ENCODE measurements at places on chromosomes 12 and 14.

DNA sequence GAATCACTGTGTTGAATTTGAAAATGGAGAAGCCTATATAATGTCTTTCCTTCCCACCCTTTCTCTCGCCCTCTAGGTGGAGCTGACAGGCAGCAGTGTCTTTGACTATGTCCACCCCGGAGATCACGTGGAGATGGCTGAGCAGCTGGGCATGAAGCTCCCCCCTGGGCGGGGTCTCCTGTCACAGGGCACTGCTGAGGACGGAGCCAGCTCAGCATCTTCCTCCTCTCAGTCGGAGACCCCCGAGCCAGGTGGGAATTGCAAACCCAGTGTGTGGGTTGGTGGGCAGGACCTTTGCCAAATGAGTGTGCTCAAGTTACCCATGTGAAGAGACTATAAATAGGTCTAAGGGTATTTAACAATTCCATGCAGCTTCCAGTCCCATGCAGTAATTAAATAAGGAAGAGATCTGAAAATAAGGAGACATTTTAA is 274.7 kb downstream of the EGLN3 start:
- no peak for DNase-seq

GRCh38 chr14:56138928-56139327 is 20.7 kb downstream of the PELI2 start:
- no peak for DNase-seq

DNA sequence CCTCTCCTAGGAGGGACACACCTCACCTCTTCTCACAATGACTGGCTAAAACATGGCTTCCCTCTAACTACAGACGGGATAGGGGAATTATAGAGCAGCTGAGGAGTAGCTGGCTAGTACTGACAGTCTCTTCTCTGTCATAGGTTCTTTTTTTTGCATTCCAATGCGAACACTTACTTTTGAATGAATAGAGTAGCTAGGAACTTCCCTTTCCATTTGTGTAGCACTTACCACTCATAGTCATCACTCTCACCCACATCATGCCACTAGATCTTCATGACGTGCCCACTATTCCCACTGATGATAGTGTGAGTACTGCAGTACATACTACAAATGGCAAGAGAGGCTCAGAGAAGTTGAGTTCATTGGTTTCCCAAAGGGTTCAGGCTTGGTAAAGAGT is 143.9 kb upstream of the HIF1A start:
- no peak for DNase-seq

GRCh38 chr12:112928978-112929377 is 9.3 kb upstream of the OAS3 start:
- no peak for DNase-seq

DNA sequence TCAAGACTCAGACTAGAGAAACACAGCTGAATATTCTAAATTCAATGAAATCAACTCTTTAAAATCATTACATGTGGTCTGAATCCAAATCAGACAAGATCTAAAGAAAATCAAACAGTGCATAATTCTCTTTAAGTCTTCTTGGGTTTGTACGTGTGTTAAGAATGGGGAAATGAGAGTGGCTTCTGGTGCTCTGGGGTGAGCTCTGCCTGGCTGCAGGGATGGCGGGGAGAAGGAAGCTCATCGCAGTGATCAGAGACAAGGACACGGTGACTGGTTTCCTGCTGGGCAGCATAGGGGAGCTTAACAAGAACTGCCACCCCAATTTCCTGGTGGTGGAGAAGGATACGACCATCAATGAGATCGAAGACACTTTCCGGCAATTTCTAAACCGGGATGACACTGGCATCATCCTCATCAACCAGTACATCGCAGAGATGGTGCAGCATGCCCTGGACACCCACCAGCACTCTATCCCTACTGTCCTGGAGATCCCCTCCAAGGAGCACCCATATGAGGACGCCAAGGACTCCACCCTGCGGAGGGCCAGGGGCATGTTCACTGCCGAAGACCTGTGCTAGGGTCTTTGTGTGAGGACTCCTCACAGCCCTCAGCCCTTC is 20.9 kb downstream of the SENP1 start:
- DNase-seq: no peak

- DNase-seq: no peak
Observed at GRCh38 chr12:82694276-82694675, 7.6 kb downstream of the TMTC2 start.

DNA sequence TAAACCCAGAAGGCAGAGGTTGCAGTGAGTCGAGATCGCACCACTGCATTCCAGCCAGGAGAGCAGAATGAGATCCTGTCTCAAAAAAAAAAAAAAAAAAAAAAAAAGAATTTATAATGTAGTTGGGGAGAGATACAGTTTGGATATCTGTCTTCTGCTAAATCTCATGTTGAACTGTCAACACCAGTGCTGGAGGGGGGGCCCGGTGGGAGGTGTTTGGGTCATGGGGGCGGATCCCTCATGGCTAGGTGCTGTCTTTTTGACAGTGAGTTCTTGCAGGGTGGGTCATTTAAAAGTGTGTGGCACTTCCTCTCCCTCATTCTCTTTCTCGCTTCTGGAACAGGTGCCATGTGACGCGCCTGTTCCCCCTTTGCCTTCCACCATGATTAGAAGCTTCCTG is 32.8 kb downstream of the CLIP1 start:
- no peak for DNase-seq

DNA sequence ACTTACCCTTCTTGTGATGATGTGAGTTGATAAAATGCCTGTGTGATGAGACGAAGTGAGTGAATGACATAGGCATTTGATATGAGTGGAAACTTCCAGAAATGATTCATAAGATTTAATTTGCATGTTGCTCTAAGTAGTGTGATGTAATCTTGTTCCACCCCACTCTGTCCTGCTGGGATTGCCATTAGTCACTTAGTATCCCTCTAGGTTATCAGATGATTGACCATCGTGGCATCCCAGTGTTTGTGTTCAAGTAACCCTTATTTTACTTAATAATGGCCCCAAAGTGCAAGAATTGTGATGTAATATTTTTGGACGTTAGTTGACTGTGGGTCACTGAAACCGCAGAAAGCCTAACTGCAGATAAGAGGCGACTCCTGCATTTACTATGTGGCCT is 214.4 kb upstream of the DIO2 start:
- DNase-seq: no peak

DNA sequence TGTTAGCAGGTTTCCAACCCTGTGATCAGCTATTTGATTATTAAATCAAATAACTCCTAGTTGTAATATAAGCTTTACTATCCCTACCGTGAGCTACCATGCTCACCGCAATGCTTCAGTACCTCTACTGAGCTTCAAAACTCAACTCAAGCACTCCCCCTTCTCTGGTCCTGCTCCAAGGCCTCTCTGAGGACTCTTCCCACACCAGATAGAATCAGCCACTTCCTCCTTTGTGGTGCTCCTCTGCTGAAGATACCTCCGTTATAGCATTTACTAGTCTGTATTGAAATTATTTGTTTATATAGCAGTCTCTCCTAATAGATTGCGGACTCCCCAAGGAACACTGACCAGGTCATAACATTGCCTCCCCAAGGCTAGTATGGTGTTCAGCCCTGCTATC is 17.5 kb downstream of the AREL1 start:
- no peak for DNase-seq

DNA sequence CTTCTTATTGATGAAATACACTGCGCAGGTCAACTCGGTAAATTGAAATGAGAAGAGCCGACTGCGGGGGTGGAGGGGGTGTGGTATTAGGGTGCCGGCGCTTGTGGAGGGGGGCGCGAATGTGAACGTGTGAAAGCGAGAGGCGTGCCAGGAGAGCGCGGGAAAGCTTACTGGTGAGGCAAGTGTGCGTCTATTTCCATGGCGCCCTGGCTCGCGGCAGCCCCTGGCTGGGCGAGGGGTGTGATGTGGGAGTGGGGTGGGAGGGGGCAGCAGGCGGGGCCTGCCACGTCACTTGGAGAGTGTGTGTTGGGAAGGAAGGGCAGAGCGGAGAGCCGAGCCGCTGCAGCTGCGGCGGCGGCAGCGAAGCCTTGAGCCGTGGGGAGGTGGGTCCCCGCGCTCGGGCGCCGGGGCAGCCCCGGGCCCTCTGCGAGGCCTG is 88.8 kb downstream of the GALNT8 start:
- DNase-seq: no peak

DNA sequence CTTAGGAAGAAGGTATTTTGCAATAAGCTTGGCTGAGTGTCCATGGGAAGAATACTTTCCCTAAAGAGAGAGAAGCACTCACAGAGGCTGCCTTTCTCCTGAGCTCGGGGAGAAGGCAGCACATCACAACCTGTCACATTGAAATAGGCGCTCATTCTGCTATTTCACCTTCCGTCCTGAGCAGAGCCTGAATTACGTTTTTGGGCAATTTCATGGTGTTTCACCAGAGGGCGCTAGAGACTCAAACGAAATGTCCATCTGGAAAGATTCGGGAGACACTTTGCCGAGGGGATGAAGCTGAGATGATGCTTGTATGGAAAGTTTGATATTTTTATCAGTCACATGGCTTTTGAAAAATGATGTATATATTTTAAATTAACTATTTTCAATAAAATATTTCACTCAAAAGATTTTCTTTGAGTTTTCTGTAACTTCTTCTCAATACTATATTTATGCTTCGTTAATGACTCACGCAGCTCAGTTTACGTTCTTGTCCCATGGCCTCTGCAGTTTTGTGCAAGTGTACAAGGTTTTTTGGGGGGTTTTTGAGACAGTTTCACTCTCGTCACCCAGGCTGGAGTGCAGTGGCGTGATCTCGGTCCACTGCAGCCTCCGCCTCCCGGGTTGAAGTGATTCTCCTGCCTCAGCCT is 17.4 kb upstream of the B4GALNT3 start:
- peak; percentile 16 for DNase-seq

- DNase-seq: no peak
Observed at GRCh38 chr14:56243110-56243509, 124.9 kb downstream of the PELI2 start.

DNA sequence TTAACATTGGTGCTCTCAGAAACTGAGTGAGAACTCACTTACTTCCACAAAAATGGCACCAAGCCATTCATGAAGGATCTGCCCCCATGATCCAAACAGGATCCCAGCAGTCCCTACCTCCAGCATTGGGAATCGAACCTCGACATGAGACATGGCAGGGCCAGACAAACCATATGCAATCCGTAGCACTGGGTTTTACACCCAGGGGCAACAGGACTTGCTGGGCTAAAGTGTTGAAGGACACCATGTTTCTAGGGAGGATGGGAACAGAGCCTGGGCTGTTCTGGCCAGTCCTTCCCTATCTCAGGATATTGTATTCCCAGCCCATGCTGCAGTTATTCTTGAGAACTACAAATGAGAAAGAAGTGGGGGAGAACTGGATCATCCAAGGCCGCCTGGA is 36.6 kb downstream of the SERPINA3 start:
- no peak for DNase-seq

DNA sequence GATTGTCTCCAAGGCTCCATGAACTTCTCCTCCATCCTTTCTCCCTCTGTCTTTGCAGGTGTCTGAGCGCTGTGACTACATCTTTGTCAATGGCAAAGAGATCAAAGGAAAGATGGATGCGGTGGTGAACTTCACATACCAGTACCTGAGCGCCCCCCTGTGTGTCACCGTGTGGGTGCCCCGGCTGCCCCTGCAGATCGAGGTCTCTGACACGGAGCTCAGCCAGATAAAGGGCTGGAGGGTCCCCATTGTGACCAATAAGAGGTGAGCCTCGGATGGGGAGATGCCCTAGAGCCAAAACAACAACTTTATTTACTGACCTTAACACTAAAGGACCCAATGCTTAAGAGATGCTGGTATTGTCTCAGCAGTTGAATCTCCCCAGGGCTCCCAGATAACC is 130.0 kb downstream of the SLC15A4 start:
- no peak for DNase-seq

GRCh38 chr14:22898302-22899090 is 15.5 kb downstream of the REM2 start:
- DNase-seq: no peak

- DNase-seq: no peak
Observed at GRCh38 chr12:131129839-131130238, 176.1 kb downstream of the ADGRD1 start.

- no peak for DNase-seq
Observed at GRCh38 chr12:24500421-24500820, 448.5 kb downstream of the BCAT1 start.

DNA sequence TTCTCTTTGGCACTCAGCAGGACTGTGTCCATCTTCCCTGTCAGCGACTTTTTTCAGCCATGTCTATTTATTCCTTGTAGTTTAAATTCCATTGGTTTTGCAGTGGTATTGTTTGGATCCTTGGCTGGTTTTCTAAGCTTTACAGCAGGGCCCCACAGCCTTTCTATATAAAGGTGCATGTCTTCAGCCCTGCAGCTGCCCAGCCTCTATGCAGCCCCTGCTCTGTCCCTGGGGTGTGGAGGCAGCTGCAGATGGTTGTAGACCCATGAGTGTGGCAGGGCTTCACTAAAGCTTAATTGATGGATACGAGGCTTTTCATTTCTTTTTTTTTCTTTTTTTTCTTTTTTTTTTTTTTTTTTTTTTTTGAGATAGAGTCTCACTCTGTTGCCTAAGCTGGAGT is 29.7 kb downstream of the SFSWAP start:
- no peak for DNase-seq

GRCh38 chr12:52360663-52361271 is 6.5 kb downstream of the KRT85 start:
- no peak for DNase-seq

- peak; percentile 17 for DNase-seq
Observed at GRCh38 chr14:103679351-103679750, 35.9 kb downstream of the XRCC3 start.

DNA sequence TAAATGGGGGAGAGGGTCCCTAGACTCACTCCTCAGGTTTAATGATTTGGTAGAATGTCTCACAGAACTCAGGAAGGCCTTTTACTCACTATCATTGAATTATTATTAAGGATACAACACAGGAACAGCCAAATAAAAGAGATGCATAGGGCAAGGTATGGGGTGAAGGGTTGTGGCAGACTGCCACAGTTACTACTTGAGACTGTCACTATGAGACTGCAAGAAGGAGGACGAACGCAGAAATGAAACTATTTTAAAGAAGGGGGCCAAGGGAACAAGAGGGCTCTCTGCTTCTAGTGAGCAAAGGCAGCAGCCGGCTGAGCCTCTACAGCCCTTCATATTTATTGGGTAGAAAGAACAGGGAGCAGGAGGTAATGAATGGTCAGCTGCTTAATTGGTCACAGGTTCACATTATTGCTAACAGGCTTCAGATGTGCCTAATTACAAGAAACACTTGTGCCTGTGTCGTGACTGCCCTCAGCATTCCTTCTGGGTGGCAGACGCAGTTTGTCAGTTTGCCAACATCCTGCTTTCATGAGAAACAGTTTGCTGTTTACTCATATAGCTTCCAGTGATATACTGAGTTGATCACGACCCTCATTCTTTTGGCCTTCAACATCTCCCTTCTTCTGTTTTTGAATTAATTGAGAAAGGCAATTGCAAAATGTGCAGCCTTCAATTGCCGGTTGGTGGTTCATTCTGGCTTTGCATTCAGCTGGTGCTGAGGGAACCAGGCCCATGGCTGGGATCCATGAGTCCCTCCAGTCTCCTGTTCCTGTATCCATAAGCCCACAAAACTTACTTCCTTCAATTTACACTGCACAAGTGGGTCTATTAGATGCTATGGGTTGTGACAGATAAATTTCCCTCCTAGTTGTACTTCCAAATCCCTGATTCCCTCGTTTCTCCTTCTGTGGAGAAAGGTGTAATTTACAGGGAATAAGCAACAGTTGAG is 82.8 kb upstream of the PLEKHG7 start:
- DNase-seq: no peak
